ENCODE measurements at places on chromosomes 13 and 19. TPM values are rescaled to one million over a fixed set of nuclear protein-coding genes. Genes with fewer than 3 reads are reported as not detected.

- peaks cover 40% of the 10 kb centered on the region for H3K4me1 ChIP-seq
- no peak for DNase-seq
- H3K27ac ChIP-seq: no peak overlapping the region
- H3K4me3 ChIP-seq: no peak overlapping the region
Observed at GRCh38 chr19:41566001-41566400, 10.0 kb upstream of the CEACAM21 start.

DNA sequence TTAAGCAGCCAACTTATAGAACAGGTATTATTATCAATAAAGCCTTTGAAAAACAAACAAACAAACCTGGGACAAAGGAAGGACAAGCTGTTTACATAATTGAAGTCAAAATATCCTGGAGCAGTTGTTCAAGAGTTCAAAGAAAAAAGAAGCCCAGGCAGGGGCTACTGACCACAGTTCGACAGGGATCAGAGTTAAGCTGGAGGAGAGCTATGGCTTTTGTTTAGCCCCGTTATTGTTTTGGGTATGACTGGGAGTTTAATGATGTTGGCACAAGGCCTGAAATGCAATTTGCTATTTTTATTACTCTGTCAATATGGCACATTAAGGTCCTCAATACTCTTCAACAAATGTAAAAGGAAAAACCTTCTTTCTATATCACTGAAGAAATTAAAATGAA is 624.4 kb upstream of the KLHL1 start:
- H3K27me3 ChIP-seq: no peaks in the 10 kb centered on the region
- no peak for DNase-seq
- H3K4me3 ChIP-seq: no peak overlapping the region
- H3K4me1 ChIP-seq: no peaks in the 10 kb centered on the region

GRCh38 chr13:52665325-52665724 is 12.7 kb downstream of the SUGT1 start:
- no peaks in the 10 kb centered on the region for H3K27me3 ChIP-seq
- H3K4me3 ChIP-seq: no peak overlapping the region
- DNase-seq: no peak
- no peak overlapping the region for H3K27ac ChIP-seq

- H3K4me1 ChIP-seq: no peaks in the 10 kb centered on the region
- H3K27me3 ChIP-seq: no peaks in the 10 kb centered on the region
- DNase-seq: no peak
- H3K27ac ChIP-seq: no peak overlapping the region
- no peaks in the 10 kb centered on the region for H3K36me3 ChIP-seq
Observed at GRCh38 chr13:97834250-97834649, 119.2 kb upstream of the IPO5 start.

DNA sequence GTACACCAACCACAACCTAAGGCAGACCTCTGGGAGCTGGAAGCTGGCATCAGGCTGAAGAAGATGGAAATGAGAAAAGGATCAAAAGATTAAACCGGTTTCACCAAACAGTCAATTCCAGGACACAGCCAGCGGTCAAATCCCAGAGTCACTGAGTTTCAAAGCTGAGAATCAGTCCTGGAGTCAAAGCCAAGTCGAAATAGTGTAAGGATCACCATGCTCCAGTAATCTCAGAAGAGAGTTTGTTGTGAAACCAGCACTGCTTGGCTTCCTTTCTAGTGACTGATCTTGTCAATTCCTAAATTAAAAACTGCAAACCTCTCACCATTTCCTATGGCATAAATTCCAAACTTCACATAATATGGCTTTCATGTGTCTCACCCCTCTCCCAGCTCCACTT is 198.8 kb downstream of the GPC6 start:
- H3K27me3 ChIP-seq: no peaks in the 10 kb centered on the region
- no peak for DNase-seq
- no peak overlapping the region for H3K4me3 ChIP-seq
- no peak overlapping the region for H3K27ac ChIP-seq

DNA sequence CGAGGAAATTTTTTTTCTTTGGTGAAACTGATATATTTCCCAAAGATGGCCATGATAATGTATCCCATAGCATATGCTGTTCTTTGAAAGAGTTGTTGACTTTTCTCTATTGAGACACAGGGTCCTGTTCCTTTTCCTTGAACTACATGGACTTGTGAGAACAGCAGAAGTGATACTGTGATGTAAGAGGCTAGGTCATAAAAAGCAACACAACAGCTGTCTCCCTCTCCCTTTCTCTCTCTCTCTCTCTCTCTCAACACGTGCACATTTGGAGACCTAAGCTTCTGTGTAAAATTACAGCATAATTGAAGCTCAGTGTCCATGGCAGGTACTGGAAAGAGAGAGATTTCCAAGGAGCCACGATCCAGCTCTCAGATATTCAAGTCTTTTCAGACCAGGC is 1712.4 kb downstream of the EFNB2 start:
- H3K4me3 ChIP-seq: no peak overlapping the region
- H3K4me1 ChIP-seq: no peaks in the 10 kb centered on the region
- no peaks in the 10 kb centered on the region for H3K27me3 ChIP-seq
- no peaks in the 10 kb centered on the region for H3K36me3 ChIP-seq
- no peak overlapping the region for H3K27ac ChIP-seq
- DNase-seq: no peak

GRCh38 chr19:7883796-7884570 is 4.3 kb upstream of the LRRC8E start:
- H3K27ac ChIP-seq: no peak overlapping the region
- H3K27me3 ChIP-seq: peaks cover 14% of the 10 kb centered on the region
- H3K36me3 ChIP-seq: no peaks in the 10 kb centered on the region
- no peak overlapping the region for H3K4me3 ChIP-seq
- no peak for DNase-seq

- H3K27me3 ChIP-seq: no peaks in the 10 kb centered on the region
- H3K4me1 ChIP-seq: no peaks in the 10 kb centered on the region
- no peak overlapping the region for H3K4me3 ChIP-seq
- no peak overlapping the region for H3K27ac ChIP-seq
- DNase-seq: no peak
Observed at GRCh38 chr19:21713761-21714160, 53.6 kb downstream of the ZNF100 start.

- no peak for DNase-seq
- no peak overlapping the region for H3K4me3 ChIP-seq
- H3K27me3 ChIP-seq: no peaks in the 10 kb centered on the region
- no peaks in the 10 kb centered on the region for H3K36me3 ChIP-seq
- H3K27ac ChIP-seq: no peak overlapping the region
- H3K4me1 ChIP-seq: no peaks in the 10 kb centered on the region
Observed at GRCh38 chr13:34608331-34608730, 333.7 kb upstream of the NBEA start.

- no peak overlapping the region for H3K4me3 ChIP-seq
- no peaks in the 10 kb centered on the region for H3K36me3 ChIP-seq
- no peaks in the 10 kb centered on the region for H3K27me3 ChIP-seq
- H3K4me1 ChIP-seq: no peaks in the 10 kb centered on the region
- no peak for DNase-seq
Observed at GRCh38 chr13:32663660-32664059, 77.4 kb downstream of the PDS5B start.

- peaks cover 17% of the 10 kb centered on the region for H3K4me1 ChIP-seq
- H3K4me3 ChIP-seq: no peak overlapping the region
- no peak overlapping the region for H3K27ac ChIP-seq
- DNase-seq: no peak
- no peaks in the 10 kb centered on the region for H3K27me3 ChIP-seq
Observed at GRCh38 chr13:23701186-23701585, 131.0 kb downstream of the TNFRSF19 start.

DNA sequence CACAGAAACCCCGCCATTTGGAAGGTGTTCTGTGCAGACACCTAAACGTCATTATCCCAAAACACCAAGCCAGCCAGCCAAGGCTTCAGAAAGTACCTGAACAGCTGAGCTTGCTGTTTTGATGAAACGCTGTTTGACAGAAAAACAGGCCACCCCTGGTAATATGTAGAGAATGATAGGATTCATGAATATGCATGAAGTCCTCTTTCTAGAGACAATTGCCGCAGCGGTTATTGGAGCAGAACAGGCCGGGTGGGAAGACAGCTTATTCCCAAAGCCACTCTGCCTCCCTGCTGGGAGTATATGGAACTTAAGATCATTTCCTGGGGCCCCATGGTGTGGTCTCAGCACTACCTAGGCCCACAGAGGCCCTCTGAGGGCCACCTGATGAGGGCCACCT is 229.5 kb downstream of the UQCRFS1 start:
- H3K36me3 ChIP-seq: no peaks in the 10 kb centered on the region
- no peak overlapping the region for H3K4me3 ChIP-seq
- H3K4me1 ChIP-seq: no peaks in the 10 kb centered on the region
- H3K27ac ChIP-seq: no peak overlapping the region
- DNase-seq: no peak

DNA sequence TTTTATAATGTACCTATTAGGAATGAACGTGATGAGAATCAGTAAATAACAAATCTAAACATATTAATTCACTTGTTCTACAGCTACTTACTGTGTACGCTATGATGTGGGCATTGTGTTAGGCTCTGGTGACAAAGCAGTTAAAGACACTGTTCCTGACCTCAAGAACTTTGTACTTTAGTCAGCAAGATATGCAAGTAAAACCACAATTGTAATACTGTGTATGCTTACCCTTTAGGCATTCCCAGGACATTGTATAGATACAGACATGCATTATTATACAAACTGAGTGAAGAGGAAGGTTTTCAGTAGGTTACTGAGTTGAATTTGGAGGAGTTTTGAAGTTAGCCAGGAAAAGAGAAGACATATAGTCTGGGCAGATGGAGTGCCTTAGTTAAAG is 435.8 kb downstream of the HS6ST3 start:
- H3K36me3 ChIP-seq: no peaks in the 10 kb centered on the region
- no peak for DNase-seq
- no peaks in the 10 kb centered on the region for H3K4me1 ChIP-seq
- H3K27me3 ChIP-seq: no peaks in the 10 kb centered on the region
- no peak overlapping the region for H3K4me3 ChIP-seq
- H3K27ac ChIP-seq: no peak overlapping the region

DNA sequence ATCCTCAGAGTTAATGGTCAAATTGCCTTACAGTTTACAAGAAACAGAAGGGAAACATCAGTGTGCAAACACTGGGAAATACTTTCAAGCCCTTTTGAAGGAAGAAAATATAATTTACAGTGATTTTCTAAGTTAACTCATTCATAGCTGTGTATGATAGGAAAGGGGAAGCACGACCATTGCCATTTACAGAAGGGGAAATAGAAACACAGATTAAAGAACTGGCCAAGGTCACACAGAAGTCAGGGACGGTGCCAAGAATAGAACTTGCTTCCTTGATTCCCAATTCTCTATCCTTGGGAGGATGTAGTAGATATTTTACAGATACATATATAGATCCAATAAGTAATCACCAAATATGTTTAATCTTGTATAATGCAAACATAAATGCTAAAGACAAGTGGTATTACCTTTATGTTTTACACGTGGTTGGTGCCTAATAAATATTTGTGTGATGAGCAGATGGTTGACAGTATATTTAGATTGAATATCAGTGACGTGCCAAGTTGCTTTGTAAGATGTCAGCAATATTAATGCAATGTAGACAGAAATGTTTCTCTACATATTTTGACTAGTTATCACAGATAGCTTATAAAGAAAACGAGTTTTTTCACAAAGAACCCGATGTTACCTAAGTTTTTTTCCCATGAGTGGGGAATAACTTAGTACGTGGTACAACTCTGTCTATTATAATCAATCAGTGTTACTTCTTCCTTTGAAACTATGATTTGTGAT is 73.1 kb downstream of the FLT1 start:
- peaks cover 19% of the 10 kb centered on the region for H3K4me1 ChIP-seq
- no peak for DNase-seq
- no peak overlapping the region for H3K27ac ChIP-seq
- peaks cover 7% of the 10 kb centered on the region for H3K36me3 ChIP-seq
- H3K27me3 ChIP-seq: no peaks in the 10 kb centered on the region
- H3K4me3 ChIP-seq: no peak overlapping the region

- DNase-seq: no peak
- H3K27ac ChIP-seq: peak overlapping the region; percentile 66
- no peaks in the 10 kb centered on the region for H3K27me3 ChIP-seq
- no peak overlapping the region for H3K4me3 ChIP-seq
- peaks cover 55% of the 10 kb centered on the region for H3K4me1 ChIP-seq
- peaks cover 100% of the 10 kb centered on the region for H3K36me3 ChIP-seq
Observed at GRCh38 chr19:38711726-38712153, 32.5 kb downstream of the CAPN12 start.

DNA sequence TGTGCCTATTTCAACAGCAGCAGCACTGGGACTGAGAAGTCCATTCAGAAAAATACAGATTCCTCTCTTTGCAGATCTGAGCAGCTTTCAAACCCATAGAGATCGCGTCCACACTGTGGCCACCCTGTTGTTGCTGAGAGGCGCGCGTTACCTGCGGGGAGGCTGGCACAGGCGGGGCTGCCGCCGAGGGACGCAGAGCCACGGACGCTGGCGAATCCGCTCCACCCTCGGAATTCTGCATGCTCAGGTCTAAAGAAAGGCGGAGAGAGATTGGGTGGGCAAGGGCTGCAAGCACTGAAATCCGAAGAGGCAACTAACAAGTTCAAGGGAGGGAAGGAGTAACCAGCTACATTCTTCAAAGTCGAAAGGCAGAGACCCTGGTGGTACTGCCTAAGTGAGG is 63.0 kb downstream of the RFX2 start:
- H3K4me1 ChIP-seq: no peaks in the 10 kb centered on the region
- H3K27me3 ChIP-seq: no peaks in the 10 kb centered on the region
- no peaks in the 10 kb centered on the region for H3K36me3 ChIP-seq

GRCh38 chr19:47315125-47315821 is 5.6 kb downstream of the C5AR1 start:
- H3K27ac ChIP-seq: peak overlapping the region; percentile 76
- no peak overlapping the region for H3K4me3 ChIP-seq
- peak; percentile 84 for DNase-seq

DNA sequence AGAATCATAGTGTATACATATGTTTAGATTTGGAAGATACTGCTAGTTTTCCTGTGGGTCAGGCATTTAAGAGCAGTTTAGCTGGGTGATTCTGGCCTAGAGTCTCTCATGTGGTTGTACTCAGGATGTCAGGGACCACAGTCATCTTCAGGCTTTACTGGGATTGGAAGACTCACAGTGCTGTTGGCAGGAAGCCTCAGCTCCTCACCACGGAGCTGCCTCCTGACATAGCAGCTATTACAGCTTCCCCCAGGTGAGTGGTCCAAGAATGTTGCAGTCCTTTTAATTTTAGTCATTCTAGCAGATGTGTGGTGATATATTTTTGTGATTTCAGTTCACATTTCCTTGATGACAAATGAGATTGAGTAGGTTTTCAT is 16.9 kb upstream of the GPR18 start:
- H3K27me3 ChIP-seq: no peaks in the 10 kb centered on the region
- peaks cover 5% of the 10 kb centered on the region for H3K36me3 ChIP-seq
- peak overlapping the region; percentile 32 for H3K27ac ChIP-seq
- peaks cover 78% of the 10 kb centered on the region for H3K4me1 ChIP-seq

DNA sequence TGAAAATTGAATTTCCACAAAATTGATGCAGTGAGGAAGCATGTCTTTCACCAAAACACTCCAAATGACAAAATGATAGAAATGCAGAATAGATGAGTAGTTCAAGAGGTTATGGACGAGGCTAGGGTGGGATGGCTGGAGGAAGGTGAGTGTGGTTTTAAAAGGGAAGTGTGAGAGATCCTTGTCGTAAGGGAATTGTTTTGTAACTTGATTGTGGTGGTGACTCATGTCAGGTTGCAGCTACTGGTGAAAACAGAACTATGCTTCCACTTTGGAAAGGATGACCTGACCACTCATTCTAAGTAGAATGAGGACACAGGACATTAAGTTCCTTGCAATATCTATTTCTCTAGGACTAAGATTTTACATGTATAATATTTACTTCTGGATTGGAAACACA is 345.7 kb downstream of the MTUS2 start:
- no peak overlapping the region for H3K4me3 ChIP-seq
- DNase-seq: no peak
- no peaks in the 10 kb centered on the region for H3K36me3 ChIP-seq
- no peaks in the 10 kb centered on the region for H3K4me1 ChIP-seq

APOC4 gene
- not detected for total RNA-seq

ZNF525 gene
- 10.7 TPM for total RNA-seq

SIAH3 gene
- total RNA-seq: not detected

F10 gene
- 1.6 TPM for total RNA-seq

LGALS7B gene
- 60.3 TPM for total RNA-seq

RDH8 gene
- total RNA-seq: not detected

TMEM238 gene
- total RNA-seq: 3.7 TPM
